ENCODE measurements at places on chromosomes 5 and 9.

DNA sequence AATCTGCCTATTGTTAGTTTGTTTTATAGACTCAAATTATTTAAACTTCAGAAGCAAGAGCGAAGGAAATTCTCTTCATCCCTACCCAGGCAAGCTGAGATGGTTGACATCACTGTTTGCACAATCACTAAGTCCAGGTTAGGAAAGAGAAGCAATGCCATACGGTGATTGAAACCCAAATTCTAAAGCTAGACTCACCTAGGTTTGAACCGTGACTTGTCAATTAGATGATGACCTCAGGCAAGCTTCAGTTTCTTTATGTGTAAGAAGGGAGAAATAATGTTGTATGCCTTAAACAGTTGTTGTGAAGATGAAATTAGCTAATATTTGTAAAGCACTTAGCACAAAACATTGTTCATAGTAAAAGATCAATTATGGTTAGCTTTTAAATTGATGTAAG, 96.5 kb upstream of the ANKRD55 start:
- no peak for DNase-seq

GRCh38 chr5:39461007-39461682, 36.4 kb upstream of the DAB2 start:
- no peak for DNase-seq

- DNase-seq, result no peak
Measured at GRCh38 chr5:3337812-3338541, 257.7 kb upstream of the IRX1 start.

- DNase-seq, result peak; percentile 39
Measured at GRCh38 chr5:129904102-129904666, at the start of gene CHSY3. Gene CHSY3 (plus strand): TSS chr5:129904465.

DNA sequence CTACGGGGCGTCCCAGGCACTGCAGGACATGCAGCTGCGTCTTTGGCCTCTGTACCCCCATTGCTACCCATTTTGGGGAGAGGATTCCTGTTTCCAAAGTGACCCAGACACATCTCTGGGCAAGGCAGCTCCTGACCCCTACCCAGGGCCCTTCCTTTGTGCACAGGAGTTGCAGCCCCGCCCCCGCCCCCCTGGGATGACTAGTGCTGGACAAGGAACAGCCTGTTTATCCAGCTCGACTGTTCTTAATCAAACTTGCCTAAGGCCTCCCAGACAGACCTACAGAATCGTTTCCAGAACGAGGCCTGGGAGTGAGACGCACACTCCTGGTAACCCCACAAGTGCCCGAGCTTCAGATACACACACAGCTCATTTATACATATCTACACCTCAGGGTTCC, 13.2 kb downstream of the DIPK1B start:
- peak; percentile 48 for DNase-seq

GRCh38 chr5:170284231-170284630, 13.3 kb downstream of the LCP2 start:
- no peak for DNase-seq

GRCh38 chr9:36442710-36443109, 42.6 kb upstream of the RNF38 start:
- no peak for DNase-seq

DNA sequence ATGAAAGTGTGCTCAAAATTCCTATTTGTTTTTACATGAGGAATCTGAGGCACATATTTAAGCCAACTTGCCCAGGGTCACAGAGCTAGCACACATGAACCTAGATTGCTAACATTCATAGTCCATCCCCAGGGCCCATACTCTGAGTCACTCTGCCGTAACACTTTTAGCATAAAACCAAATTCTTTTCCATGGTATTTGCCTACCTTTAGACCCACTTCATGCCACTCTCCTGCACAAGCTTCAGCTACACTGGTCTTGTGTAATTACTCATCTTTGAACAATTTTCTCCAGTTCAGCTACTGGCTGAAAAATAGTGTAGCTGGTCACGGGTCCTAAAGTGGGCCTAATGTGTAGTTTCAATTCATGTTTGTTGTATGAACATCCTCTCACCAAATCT, 200.7 kb downstream of the SLC12A2 start:
- no peak for DNase-seq

DNA sequence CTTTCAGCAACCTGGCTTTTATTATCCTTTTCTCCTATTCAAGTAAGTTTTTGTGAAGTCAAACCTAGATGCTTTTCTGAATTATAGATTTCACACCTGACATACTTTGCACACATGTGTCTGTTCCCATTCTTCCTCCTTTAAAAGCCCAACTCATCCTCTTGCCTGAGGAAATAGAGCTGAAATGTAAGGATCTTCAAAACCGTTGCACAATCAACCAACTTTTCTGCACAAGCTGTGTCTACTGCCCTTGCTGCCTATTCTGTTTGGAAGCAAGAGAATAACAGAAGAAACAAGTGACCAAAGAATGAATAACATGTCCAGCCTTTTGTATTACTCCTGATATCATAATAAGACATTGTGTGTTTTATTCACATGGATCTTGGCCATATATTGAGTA, 95.1 kb upstream of the ITGA1 start:
- no peak for DNase-seq

- no peak for DNase-seq
Measured at GRCh38 chr9:75866273-75866871, 24.1 kb upstream of the PCSK5 start.

DNA sequence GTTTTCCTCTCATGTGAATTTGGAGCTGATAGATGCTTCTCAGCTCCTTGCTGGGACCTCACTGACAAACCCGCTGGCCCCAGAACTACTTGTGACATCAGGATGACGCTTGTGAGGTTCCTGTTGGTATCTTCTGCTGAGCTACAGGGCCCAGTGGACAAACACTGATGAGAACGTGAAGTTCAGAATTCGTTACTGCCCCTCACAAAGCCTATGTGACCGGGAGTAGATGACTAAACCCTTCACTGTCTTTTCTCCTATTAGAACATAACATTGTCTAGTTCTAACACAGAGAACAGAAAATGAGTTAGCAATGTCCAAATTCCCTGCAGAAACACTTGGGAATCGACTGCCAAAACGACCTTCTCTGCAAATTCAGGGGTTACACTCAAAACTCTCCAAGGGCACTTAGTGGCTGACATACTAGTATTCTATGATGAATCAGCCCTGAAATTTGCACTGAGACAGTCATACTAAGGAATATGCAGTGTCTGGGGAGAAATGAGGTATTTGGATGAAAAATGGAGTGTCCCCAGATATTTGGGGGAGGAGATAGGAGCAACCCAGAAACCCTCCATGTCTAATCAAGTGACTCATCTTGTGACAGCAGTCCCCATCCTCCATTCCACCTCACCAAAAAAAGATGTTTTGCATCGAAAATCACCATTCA, 143.2 kb upstream of the TRIM32 start:
- DNase-seq, result no peak

DNA sequence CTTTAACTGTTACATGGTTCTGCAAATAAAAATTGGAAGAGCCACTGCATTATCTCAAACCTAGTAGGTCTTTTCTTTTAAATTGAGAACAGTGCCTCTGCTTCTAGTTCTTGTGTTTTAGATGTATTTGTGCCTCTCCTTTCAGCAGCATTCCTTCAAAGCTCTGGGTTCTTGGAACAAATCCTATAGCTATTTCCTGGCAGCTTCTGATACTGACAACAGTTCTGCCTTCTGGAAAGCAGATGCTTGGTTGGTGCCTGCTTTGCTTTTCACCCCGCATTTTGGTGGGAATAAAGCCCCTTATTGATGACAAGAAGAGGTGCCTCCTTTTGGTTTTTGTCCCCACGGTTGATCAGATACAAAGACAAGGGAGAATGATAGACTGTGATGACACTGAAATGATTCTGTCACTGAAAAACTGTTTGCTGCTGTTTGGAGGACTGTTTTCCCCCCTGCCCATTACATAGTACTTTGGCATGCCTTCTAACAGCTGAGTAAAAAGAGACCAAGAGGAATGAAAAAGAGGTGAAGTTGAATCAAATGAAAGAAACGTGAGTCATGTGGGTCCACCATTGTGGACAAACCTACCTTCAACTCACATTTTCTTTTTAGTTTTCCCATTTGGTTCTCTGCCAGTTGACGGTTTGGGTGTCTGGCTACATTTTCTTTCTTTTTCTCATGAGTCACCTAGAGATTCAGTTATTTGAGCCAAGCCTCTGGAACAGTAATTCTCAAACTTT, 5.6 kb downstream of the PTCD2 start:
- DNase-seq, result no peak
